ENCODE measurements at places on chromosomes 5 and 9.

- DNase-seq: no peak
Observed at GRCh38 chr5:180235077-180235476, 26.1 kb upstream of the RASGEF1C start.

- DNase-seq: no peak
Observed at GRCh38 chr5:155598552-155598951, 585.0 kb downstream of the KIF4B start.

DNA sequence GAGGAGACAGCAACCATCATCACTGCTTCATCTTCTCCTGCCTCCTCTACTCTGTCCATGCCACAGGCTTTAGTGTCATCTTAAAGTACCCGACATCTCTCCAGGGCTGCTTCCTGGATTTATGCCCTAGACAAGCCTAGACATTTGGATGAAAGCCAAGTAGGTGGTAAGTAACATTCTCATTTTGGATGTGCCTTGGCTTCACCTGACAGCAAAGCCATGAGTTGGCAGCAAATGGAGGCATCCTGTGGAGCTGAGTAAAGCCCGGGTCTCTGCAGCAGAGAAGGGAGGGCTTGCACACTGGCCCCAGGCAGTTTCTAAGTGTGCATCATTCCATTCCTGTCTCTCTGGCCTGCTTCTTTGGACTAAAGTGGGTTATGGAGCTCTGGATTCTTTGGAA lies 299.1 kb downstream of the DMAC1 start:
- DNase-seq: no peak

DNA sequence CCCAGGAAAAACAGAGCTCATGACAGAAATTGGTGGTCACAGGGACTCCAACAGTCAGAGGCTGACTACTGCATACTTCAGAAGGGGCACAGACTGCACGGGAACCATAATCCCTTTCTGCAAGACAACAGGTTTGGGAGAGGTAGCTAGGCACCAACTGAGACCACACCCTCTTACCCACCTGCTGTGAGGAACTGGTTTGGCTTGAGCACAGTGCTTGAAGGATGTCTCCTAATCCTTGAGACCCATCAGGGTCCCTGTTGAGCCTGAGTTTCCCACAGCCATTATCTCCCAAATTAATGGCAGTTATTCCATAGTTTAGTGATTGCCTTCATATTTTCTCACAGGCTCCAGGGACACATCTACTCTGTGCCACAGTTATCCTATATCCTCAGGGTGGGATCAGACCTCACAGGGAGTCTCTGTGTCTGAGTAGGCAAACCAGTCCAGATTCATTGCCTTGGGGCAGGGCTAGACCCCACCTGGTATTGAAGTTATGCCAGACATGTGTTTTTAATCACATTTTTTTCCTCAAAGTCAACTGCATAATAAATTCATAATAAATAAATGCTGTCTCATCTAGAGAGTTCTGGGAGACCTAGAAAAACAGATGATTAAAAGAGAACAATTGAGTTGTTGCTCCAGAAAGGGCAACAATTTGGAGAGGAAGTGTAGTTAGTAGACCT lies 9.3 kb upstream of the CAST start:
- DNase-seq: no peak

DNA sequence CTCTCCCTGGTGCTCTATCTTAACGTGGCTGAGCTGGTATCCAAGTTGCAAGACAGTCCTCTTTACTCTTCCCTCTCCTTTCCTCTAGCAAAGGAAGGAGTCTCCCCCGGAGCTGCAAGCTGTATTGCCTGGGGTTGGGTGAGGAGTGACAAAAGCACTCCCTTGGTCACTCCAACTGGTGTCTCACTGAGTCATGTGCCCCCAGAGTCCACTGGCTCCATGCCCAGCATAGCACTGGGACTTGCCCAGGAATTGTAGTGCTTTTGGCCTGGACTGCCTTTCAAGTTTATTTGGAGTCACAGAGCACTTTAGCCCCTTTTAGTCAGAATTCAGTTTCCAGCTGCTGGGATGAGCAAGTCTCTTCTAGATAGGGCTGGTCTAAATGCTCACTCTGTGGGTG lies 82.6 kb upstream of the FST start:
- DNase-seq: no peak

- no peak for DNase-seq
Observed at GRCh38 chr5:150774145-150774544, 4.4 kb upstream of the SMIM3 start.

- DNase-seq: no peak
Observed at GRCh38 chr5:118933703-118934102, 54.6 kb downstream of the DTWD2 start.

DNA sequence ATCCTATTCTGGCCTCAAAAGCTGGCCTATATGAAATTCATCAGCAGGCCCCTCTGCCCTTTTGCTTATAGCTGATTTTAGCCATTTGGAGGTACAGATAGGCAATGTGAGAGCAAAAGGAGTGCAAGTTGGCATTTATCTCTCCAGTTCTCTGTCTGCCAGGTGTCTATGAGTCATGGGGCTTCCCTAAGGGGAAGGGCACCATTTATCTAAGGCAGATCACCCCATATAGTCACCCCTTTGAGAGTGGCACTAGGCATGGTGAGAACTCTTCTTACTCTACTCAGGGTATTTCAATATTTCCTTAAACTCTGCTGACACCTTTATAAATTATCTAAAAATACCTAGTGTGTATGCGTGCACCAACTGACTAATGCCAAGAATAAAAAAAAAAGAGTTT lies 314.7 kb upstream of the CDH6 start:
- no peak for DNase-seq

GRCh38 chr5:92916036-92916435 lies 665.0 kb downstream of the NR2F1-AS1 start:
- no peak for DNase-seq

GRCh38 chr9:117662651-117663050 lies 41.6 kb upstream of the TLR4 start:
- no peak for DNase-seq

DNA sequence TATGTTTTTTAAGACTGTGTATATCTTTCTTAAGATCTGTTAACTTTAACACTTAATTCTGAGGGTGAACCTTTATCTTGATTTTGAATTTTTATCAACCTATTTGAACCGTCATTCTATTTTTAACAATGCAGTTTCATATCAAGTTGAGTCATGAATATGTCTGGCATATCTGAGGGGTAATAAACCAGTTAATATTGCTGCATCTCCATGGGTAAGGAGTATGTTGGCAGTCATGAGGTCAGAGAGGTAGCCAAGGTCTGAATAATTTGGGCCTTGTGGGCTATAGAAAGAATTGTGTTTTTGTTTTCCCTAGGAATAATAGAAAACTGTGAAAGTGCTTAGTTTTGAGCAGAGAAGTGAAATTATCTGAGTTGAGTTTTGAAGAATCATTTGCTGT lies 419.0 kb downstream of the PLK2 start:
- DNase-seq: no peak

DNA sequence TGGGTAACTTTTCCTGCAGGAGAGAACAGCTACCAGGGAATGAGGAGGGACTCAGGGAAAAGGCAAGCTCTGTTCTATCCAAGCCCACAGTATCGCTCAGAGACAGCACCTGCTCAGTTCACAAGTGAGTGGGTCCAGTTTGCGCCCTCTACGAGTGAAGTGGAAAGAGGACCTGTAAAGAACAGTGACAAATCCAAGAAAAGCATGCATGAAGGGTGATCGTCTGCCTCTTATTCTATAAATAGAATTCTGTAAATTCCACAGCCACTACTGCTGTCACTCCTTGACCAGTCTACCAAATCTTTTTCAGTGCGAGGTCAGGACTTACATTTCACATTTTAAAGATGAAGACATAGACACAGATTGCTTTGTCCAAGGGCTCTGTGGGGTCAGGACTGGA lies 117.5 kb downstream of the ENTREP1 start:
- DNase-seq: no peak

- no peak for DNase-seq
Observed at GRCh38 chr5:110612794-110613247, 113.7 kb downstream of the TMEM232 start.

GRCh38 chr5:117461403-117461802 lies 886.8 kb upstream of the SEMA6A start:
- DNase-seq: no peak

GRCh38 chr9:93329629-93330280 lies 121.7 kb upstream of the FAM120A start:
- no peak for DNase-seq

DNA sequence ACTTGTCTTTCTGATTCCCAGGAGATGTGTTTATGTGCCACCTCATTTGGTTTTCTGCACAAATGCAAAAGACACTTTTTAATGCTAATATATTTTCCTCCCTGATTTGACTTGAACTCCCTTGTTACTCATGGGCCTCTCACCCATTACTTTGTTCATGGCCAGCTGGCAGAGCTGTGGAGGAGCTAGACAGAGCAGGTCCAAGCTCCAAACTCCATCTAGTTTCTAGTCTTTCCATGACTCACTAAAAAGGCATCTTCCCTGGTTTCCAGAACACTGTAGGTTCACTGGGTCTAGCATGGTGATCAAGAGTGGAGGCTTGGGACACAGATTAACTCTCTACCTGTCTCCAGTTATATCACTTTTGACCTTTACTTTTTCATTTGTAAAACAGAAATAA lies 161.0 kb upstream of the SLC28A3 start:
- DNase-seq: no peak

- no peak for DNase-seq
Observed at GRCh38 chr5:32707418-32707997, 3.6 kb upstream of the NPR3 start.

- DNase-seq: no peak
Observed at GRCh38 chr9:24590432-24590831, 44.7 kb upstream of the IZUMO3 start.

- DNase-seq: no peak
Observed at GRCh38 chr9:96651626-96652025, 3.5 kb downstream of the PRXL2C start.

GRCh38 chr5:36681711-36682110 lies 75.3 kb downstream of the SLC1A3 start:
- no peak for DNase-seq

- DNase-seq: no peak
Observed at GRCh38 chr5:19795218-19795617, 192.8 kb downstream of the CDH18 start.

DNA sequence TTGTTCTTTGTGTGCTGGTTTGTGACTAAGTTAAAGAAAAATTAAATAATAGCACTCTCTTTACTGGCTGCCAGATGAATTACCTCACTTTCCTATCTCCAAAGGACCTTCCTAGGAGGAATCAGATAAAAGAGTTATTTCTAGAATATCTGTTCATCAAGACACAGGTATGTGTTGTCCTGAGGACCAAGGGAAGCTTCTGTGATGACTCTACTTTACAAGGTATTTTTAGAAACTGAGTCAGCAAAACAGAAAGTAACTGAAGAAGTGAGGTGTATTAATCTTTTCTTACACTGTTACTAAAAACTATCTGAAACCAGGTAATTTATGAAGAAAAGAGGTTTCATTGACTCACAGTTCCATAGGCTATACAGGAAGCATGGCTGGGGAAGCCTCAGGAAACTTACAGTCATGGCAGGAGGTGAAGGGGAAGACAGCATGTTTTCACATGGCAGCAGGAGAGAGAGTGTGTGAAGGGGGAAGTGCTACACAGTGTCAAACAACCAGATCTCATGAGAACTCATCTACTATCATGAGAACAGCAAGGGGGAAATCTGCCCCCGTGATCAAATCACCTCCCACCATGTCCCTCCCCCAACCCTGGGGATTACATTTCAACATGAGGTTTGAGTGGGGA lies 189.2 kb upstream of the DMAC1 start:
- DNase-seq: no peak

- DNase-seq: no peak
Observed at GRCh38 chr9:136015656-136016571, 54.7 kb upstream of the UBAC1 start.

- no peak for DNase-seq
Observed at GRCh38 chr5:131953969-131954368, 8.5 kb upstream of the MEIKIN start.

GRCh38 chr9:80025796-80026520 lies 454.2 kb downstream of the TLE4 start:
- DNase-seq: no peak

GRCh38 chr5:157671592-157672330 lies 428 bp downstream of the C5orf52 start:
- no peak for DNase-seq

GRCh38 chr5:149452665-149453617 lies 73.8 kb upstream of the IL17B start:
- no peak for DNase-seq

Measured in stimulated activated CD4-positive, alpha-beta T cell treated with anti-CD3 and anti-CD28 coated beads, Interleukin-4, amount 100 ng/mL, for 48 hours (primary cell).